ENCODE measurements at places on chromosomes 16 and 17.

DNA sequence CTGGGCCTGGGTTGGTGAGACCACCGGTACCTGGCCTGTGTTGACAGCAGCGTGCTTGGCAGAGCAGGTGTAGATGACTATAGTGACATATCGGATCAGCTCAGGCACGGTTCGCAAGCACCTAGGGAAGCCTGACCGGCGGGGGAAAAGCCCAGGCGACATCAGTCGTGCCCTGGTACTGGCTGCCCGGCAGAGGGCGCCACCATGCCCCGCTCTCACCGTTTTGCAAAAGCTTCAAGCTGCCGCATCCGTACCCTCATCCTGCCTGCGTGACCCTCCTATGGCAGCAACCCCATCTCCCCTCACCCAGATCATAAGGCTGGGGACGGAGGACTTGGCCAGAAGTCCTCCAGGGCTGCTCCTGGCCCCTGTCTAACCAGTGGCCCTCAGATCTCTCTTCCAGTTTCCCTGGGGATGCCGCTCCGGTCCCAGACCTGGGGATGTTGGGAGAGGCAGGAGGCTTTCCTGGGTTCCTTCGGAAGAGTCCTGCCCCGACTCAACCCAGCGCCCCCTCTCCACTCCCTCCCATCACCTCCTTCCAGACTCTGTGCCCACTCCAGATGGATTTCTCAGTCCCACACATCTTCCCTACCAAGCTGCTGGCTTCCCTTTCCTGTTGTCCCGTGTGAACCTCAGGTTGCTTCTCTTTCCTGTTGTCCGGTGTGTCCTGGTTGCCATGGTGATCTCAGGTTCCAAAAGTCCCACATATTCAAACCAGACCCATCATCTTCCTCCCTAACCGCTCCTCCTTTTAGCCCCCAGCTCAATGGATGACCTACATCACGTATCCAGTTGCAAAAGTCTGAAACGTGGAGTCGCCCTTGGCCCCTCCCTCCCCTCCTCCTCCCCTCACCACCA, 13.7 kb downstream of the ALOX12B start:
- peak; percentile 89 for DNase-seq

DNA sequence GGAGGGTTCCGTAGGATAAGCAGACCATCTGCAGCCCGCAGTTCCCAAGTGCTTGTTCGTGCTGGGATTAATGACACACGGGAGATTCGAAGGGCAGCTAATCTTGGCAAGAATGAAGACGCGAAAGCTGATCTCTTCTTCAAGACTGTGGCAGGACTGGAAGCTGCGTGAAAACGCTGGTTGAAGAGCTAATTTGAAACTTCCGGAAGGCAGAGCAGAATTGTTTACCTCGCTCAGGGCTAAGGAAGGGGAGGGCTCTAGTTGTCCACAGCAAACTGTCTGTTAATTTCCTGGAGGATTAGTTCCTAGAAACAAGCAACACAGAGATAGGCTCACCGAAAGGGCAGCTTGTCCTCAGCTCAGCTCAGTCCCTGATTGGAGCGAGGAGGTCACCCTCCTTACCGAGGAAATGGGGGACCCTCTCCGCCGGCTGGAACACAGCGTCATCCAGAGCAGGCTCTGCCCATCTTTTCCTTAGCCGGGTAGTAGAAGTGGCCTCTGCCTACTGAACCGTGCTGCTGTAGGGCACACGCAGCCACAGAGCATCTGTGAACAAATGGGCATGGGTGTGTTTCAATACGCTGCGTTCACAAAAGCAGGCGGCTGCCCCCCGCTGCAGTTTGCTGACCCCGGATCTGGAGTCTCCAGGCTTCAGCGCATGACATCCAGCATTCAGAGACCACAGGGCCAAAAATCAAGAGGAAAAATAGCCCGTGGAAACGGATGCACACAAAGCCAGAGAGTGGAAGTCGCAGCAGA, 16.7 kb upstream of the BAIAP2 start:
- peak; percentile 39 for DNase-seq

DNA sequence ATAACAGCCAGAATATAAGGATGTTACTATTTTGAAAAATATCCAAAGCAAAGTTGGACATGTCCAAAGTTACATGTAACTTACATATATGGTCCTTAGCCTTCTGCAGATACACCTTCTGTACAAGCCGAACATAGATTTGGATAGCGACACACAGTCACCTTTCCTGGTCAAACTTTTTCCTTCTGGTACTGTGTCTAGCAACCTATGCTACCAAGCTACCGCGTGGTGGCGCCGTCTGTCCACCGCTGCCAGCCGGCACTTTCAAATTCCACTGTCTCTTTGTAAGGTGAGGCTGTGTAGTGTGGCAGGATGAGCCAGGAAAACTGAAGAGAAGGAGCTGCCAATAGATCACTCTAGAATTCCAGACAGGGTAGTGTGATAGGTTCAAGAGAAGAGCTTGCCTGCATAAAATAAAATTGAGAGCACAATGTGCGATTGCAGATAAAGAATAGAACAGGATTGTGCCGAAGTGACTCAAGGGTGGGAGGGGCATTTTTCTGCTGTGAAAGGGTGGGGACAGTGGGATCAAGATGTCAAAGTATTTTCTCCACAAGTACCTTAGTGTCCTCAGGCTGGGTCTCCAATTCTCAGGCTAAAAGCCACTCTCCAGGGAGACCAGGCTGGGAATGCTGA, 366.9 kb downstream of the SLC39A11 start:
- peak; percentile 28 for DNase-seq

DNA sequence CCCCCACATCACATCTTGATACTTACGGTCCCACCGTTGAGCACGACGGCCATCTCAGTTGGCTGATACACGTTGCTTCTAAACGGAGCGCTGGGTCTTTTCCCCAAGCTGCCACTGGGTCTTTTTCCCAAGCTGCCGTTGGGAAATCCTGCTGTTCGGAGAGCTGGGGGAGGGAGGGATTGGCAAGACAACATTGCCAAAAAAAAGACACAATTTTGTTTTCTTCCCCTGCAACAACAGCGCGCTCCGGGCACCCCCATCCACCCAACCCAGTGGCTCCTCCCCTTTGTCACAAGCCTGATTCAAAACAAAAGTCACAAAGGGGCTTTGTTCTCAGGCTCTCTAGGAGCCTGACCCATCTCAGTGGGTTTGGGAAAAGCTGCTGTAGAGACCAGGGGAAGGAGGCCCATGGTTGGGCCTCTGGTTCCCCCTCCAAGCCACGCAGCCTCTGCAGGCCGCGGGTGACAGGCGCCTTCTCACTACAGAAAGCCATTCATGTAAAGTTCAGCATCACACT, 22.8 kb downstream of the GPRC5B start:
- no peak for DNase-seq

GRCh38 chr16:66084306-66084705, 282.2 kb upstream of the CDH5 start:
- no peak for DNase-seq

- DNase-seq, result peak; percentile 82
Observed at GRCh38 chr17:4948931-4949320, 596 bp upstream of the PFN1 start.

GRCh38 chr17:7406235-7406825, 1.3 kb upstream of the NLGN2 start:
- no peak for DNase-seq

GRCh38 chr16:51989637-51990230, 557.2 kb downstream of the TOX3 start:
- no peak for DNase-seq

GRCh38 chr17:80279895-80280294, 19.2 kb downstream of the RNF213 start:
- DNase-seq, result no peak

GRCh38 chr17:49497148-49498028, 2.3 kb downstream of the NGFR start:
- no peak for DNase-seq

DNA sequence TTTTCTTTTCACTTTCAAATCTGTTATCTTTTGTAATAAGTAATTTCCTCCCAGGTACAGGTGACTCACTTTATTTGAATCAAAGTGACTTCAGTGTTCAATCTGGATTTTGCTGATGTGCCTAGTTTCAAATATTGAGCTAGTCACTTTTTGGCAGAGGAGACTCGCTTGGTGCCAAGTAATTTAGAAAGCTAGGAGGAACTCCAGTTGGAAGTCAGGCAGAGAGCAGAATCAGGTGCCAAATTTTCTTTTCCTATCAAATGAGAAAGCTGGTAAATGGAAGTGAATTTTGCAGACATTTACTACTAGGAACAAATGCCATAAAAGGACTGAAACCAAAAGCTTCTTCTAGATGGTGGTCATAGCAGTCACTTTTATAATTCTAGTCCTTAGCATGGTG, 656.0 kb upstream of the KIF2B start:
- DNase-seq, result no peak

GRCh38 chr17:18185391-18185790, 1.8 kb downstream of the ALKBH5 start:
- no peak for DNase-seq

- no peak for DNase-seq
Observed at GRCh38 chr17:1040216-1040600, 43.3 kb downstream of the TIMM22 start.

- no peak for DNase-seq
Observed at GRCh38 chr17:78433013-78433727, 54.7 kb downstream of the PGS1 start.

- DNase-seq, result no peak
Observed at GRCh38 chr17:19248151-19248927, 11.2 kb downstream of the EPN2 start.

DNA sequence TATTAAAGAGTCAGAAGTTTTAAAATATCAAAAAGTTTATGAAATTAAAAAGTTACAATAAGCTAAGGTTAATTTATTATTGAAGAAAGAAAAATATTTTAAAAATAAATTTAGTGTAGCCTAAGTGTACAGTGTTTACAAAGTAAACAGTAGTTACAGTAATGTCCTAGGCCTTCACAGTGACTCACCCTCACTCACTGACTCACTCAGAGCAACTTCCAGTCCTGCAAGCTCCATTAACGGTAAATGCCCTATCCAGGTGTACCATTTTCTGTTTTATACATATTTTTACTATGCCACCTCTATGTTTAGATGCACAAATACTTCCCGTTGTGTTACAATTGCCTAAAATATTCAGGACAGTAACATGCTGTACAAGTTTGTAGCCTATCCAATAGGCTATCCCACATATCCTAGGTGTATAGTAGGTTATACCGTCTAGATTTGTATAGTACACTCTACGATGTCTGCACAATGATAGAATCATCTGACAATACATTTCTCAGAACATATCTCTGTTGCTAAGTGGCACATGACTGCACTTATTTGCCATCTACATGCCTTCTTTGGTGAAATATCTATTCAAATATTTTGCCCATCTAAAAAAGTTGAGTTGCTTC, 67.2 kb upstream of the WSB1 start:
- no peak for DNase-seq

- DNase-seq, result no peak
Observed at GRCh38 chr17:47230864-47231263, 21.7 kb downstream of the MYL4 start.

Measured in CD4-positive, alpha-beta T cell treated with Interferon alpha-2 for 1 hour (primary cell).